H4 (cell line): ENCODE measurements at places on chromosomes 6 and 20. TPM values are rescaled to one million over a fixed set of nuclear protein-coding genes. Genes with fewer than 3 reads are reported as not detected.

GRCh38 chr20:36957875-36958667 is 6.6 kb upstream of the SAMHD1 start:
- no peak for DNase-seq

GINS1 gene
- 16.3 and 20.3 TPM in 2 replicates for total RNA-seq

DNA sequence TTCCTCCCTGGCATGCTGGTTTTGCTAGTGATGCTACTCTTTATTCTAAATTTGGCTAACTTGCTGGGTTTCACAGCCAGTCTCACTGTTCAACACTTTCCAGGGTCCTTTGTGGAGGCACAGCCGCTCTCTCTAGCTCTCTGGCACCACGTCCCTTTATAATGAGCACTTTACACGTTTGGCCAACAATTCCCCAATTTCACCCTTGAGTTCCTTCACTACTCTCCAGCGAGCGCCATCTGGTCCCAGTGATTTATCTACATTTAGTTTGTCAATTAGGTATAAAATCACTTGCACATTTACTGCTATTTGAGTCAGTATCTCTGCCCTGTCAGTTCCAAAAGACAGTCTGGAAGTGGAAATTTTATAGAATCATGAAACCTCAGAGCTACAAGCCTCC is 241.9 kb upstream of the MOCS1 start:
- no peak for DNase-seq

BPI gene
- 0.10 TPM in 1 of 2 replicates, not detected in the other for total RNA-seq

DNA sequence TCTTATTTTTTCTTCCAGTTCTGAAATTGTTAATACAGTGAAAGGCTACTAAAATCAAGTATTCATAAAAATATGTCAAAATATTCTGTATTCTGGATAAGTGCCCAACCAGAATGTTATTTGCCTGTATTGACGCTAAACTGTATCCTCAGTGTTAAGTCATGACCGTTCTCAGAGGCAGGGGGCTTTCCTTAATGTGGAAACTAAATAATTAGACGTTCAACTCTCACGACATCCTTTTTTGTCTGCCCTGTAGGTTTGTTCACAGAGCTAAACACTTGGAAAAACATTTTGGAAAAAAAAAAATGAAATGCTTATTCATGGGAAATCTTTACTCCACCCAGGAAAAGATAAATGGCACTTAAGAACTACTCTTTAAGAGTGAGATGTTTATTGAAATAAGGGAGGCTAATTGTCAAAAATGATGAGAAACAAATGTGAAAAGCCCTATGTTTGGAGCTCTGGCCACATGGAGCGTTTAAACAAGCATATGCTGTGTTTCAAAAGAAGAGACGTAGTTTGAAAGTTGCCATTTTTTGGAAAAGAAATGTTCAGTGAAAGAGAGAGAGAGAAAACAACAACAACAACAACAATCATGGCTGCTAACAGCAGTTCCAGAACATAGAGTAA is 453.1 kb upstream of the MARCKS start:
- no peak for DNase-seq

GRCh38 chr20:14445310-14445709 is 107.9 kb upstream of the FLRT3 start:
- peak; percentile 42 for DNase-seq

DNA sequence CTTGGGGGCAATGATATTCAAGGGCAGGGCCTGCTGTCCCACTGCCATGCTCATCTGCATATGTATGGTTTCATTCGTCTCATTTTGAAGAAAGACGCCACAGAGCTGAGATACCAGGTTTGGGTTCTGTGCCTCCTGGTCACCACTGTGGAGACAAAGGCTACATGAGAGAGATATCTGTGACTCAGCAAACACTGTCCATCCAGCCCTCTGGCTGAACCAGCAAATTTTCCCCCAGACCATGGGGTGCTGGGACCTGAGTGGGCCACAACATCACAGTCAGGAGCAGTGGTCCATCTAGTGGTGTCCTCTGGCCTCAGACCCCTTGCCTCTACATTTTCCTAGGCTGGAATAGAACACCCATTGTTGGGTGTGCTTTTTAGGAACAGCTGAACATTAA is at the start of gene MAS1L:
Gene MAS1L (minus strand): TSS at position 297 of the 400 bp plus-strand sequence. CDS start 54 bp downstream, at position 243.
- no peak for DNase-seq

DNA sequence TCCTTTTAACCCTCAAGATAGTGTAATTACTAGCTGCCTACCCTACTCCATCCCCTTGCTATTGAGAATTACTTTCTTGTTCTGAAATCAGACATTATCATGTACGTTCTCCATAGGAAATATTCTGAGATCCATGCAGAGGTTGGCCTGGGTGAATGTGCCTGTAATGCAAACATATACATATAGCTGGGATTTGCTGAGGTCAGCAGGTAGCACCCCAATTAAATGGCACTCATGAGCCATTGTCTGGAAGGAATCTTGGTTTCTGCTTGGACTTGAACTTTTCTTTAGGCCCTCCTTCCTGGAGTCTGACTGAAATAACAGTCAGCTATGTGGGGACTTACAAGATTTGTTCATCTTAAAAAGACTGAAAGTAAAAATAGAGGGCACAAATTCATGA is 3.7 kb downstream of the HLA-DQB2 start:
- no peak for DNase-seq

DNA sequence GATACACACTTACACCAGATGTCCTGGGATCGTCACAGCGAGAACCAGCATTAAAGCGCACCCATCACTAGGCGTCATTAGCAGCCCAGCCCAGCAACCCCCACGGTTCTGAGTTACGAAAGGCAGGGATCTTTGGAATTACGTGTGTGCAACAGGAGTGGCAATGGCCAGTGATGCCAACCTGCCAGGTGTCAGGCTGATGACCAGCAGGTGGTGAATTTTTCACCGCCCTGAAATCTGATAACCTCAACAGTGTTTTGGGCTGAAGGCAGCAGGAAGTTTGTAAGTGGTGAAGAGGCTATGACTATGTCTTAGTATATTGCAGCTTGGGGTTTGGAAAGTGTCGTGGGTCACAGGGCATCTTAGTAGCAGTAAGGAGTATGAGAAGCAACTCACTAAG is 166.1 kb downstream of the TMEM242 start:
- DNase-seq: no peak

GRCh38 chr20:62045529-62046285 is 20.0 kb downstream of the TAF4 start:
- DNase-seq: no peak

GRCh38 chr20:16228722-16229121 is 344.5 kb downstream of the KIF16B start:
- DNase-seq: no peak

- DNase-seq: no peak
These were observed 164.3 kb upstream of the SOX4 start for GRCh38 chr6:21429291-21429690.

C2 gene
- total RNA-seq: 0.75 TPM in 1 of 2 replicates, not detected in the other

DNA sequence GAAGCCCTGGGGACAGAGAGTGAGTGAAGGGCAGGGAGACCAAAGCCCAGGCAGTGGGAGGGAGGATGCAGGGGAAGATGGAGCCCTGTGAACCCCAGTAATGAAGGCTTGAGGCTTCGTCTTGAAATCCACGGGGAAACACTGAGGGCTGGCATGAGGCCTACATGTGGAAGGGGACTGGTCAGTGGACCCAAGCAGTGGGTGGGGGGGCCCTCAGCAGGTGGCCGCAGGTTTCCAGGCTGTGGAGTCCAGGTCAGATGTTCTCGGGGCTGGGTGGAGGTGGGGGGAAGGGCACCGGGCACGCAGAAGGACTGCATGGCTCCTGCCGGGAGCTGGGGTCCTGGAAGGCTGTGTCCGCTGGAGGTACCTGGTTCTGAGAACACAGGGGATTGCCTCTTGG is 2.7 kb upstream of the CD93 start:
- DNase-seq: no peak

DNAH8 gene
- total RNA-seq: not detected in 2 replicates

DNA sequence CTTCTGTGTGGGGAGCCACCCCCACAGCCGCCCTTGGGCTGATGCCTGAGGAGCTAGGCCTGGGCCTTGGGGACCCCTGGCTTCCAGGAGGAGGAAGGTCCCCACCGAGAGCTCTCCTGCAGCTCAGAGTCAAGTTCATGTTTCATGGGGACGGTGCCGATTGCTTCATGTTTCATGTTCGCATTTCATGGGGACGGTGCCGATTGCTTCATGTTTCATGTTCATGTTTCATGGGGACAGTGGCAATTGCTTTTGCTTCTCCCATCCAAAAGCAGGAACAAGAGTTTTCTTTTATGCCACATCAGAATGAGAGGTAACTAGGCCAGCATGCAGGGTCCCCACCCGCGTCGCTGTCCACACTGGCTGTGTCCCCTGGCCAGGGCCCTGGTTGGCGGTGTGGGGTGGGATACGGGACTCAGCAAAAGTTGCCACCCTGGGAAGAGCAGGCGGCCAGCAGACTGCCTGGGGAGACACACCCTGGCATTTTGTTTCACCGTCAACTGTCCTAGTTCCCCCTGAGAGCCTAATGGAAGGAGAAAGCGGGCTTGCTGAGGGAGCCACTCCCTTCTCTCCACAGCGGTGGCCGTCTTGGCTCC is 46.0 kb downstream of the DACT2 start:
- DNase-seq: no peak

GRCh38 chr6:110590821-110591351 is 114.5 kb upstream of the SLC22A16 start:
- DNase-seq: no peak

- DNase-seq: peak; percentile 45
These were observed 202.5 kb upstream of the ASCC3 start for GRCh38 chr6:101083533-101084175.

- DNase-seq: no peak
These were observed 284.5 kb upstream of the CDYL start for GRCh38 chr6:4491501-4492260.

COMMD7 gene
- total RNA-seq: 17.4 and 29.3 TPM in 2 replicates

DNA sequence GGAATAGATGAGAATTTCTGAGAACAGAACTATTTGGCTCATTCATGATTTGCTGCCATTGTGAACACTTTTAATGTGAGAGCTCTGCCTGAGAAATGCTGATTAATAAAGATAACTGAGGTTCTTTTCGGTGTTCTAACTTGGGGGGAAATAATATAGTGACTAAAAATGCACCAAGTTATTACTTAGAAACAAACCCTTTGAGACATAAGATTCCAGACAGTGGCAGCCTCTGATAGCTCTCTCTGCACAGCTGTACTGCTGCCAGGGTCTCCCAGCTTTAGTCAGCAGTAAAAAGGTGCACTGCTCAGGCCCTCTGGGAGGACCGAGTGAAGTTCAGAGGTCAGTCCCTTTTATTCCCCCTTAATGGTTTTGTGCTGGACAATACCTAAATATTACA is 2.5 kb upstream of the PRDM1 start:
- no peak for DNase-seq

DNA sequence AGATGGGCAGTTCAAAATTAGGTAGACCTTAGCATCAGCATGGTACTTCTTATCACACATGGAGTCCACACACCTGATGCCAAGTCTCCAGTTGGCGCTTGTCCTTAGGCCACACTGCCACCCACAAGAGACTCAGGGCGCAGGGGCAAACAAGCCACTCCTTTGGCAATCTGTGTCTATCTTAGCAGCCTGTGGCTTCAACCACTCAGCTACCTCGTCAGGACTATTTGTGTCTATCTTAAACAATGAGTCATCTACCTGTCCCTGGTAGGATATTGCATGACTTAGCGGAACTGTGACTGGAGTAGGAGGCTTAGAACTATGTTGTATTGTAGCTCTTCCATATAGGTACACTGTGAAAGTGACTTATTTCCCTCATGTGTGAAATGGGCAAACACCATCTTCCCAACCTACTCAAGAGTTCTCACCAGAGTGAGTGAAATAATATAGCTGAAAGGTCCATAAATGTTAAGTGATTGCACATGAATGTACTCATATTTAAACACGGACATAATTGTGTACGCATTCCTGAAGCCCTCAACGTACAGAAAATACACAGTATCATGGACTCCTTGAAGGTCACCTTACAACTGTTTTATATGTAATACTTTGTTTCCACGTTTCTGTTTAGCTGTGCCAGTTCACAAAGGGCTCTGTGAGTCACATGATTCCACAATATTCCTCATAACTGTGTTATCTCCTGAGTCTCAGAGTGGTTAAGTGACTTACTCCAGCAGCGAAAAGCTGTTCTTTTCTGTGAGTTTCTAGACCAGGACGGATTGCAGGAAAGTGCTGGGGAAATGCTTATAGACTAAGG is 1.6 kb downstream of the TRIM27 start:
- DNase-seq: peak; percentile 71

DNA sequence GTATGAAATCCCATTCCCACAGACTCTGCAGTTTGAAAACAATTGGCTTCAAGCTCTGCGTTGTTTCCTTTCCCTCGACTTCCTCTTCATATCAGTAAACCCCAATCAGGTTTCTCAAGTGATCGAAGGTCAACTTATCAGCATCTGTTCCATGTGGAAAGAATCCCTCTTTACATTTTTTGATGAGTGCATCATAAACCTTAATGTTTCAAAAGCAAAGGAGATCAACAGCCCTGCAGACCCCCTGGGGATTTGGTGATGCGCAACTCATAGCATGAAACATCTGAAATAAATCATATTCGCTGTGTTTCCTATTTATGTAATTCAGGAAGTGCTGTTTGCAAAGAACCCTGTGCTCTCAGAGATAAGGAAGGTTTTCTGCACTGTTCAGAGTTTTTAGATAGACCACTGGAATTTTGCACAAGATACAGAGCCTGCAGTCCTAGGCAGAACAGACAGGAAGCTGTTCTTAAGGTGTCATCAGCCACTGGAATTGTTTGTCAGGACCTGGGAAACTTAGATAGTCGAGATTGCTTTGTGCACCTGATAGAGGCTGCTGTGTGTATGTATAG is 216.0 kb downstream of the HIVEP2 start:
- DNase-seq: no peak

GRCh38 chr6:20881365-20881764 is 347.1 kb downstream of the CDKAL1 start:
- no peak for DNase-seq

- DNase-seq: no peak
These were observed 261.7 kb upstream of the NOX3 start for GRCh38 chr6:155717374-155717773.

DNA sequence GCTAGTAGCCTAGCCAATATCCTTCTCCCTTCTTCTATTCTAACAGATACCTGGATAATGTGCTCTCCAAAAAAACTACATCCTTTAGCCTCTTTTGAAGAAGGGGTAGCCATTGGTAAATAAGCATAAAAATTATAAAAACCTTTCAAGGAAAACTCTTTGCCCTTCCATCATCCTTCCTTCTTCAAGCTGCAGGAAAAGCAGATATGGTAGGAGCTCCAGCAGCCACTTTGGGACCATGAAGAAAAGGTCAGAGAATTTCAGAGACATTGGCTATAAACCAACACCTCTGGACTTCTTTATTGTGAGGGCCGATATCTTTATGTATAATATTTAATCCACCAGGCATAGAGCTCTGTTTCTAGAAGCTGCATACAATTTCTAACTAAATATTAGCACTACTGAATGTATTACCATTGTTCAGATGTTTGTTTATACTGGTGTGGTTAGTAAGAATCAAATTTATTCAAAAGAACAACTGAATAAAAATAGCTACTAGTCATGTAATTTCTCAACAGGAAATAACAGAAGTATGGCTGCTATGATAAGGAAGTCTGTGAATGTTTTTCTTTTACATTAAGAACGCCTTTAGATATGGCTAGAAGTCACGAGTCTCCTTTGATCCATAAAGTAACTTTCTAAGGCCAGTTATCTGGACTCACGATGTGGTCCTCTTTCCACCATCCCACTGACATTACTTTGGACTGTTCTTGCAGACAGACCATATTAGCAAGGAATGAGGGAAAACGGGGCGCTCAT is 32.2 kb downstream of the MYLK4 start:
- no peak for DNase-seq

FUCA2 gene
- 68.2 and 72.8 TPM in 2 replicates for total RNA-seq

- peak; percentile 79 for DNase-seq
These were observed 10.6 kb upstream of the CCN6 start for GRCh38 chr6:112043032-112044007.
